ENCODE measurements at places on chromosomes 13 and 19. TPM values are rescaled to one million over a fixed set of nuclear protein-coding genes. Genes with fewer than 3 reads are reported as not detected.

DNA sequence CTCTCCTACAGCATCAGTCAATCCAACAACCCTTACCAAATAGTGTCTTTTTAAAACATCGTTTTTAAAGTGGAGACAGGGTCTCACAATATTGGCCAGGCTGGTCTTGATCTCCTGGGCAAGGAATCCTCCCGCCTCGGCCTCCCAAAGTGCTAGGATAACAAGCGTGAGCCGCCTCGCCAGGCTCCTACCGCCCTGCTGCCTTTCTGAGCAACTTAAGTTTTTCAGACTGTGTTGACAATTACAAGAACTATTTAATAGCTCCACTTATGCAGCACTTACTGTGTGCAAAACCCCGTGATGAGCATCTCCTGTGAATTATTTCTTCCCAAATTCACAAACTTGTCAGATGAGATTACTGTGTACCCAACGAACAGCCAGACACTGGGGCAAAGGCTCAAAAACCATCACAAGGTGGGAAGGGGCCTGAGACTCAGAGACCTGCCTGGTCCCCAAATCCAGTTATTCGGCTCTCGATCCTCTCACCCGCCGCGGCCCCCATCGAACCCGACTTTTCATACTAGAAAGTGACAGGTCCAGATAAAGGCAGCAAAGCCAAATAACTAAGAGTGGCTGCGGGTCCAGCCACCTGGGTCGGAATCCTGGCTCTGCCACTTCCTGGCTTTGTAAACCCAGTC, 581 bp downstream of the RPL18 start:
- DNase-seq = no peak

GRCh38 chr19:37989855-37990254, 82.8 kb downstream of the SIPA1L3 start:
- DNase-seq = no peak

- no peak for DNase-seq
Observed at GRCh38 chr19:42378225-42379215, 11.6 kb downstream of the CNFN start.

- no peak for DNase-seq
Observed at GRCh38 chr13:72556945-72557344, 170.5 kb downstream of the MZT1 start.

DNA sequence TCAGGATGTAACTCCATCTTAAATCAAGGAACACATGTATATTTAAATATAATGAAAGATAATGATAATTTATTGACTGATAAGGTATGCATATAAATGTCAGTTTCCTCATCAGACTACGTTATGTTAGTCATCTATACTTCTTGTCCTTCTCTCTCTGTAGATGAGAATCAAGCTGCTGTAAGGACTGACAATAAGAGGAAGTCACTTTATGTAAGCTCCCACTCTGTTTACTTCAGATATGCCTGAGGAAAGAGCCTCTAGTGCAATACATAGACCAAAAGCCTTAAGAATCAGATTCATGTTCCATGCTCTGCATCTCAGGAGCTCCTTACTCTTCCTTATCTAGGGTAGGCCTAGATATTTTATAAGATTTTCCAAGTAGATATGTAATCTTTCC, 9.6 kb upstream of the SLITRK6 start:
- DNase-seq = no peak

DNA sequence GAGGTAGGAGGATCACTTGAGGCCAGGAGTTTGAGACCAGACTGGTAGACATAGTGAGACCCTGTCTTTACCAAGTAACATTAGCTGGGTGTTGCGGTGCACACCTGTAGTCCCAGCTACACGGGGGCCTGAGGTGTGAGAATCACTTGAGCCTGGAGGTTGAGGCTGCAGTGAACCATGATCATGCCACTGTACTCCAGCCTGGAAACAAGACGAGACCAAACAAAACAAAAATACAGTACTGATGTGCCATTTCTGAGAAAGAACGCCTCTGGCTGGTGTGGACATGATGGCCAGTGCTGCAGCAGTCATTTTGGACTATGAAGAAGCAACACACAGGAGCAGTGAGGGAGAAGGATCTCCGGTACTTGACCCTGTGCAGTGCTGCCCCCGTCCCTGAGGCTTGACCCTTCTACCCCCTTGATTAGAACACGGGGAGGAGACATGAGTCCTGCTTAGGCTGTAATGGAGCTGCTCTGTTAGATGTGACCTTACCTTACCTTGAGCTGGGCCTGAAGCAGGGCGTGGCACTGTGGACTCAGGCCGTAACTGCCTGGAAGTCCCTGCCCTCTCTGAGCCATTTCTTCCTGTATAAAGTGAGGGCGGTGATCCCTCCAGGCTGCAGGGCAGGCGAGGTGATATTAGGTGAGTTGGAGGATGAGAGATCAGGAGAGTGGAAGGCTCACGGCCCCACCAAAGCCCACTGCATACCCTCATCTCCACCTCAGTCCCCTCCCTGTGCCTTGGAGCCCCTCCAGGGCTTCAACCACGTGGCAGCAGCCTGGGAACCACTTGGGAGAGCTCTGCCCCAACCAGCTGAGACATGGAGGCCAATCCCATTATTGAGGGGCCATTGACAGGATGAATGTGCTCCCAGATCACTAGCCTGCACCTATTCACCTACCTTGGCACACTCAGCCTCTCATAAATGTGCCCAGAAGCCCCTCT, 5.9 kb downstream of the RPL18A start:
- no peak for DNase-seq

DNA sequence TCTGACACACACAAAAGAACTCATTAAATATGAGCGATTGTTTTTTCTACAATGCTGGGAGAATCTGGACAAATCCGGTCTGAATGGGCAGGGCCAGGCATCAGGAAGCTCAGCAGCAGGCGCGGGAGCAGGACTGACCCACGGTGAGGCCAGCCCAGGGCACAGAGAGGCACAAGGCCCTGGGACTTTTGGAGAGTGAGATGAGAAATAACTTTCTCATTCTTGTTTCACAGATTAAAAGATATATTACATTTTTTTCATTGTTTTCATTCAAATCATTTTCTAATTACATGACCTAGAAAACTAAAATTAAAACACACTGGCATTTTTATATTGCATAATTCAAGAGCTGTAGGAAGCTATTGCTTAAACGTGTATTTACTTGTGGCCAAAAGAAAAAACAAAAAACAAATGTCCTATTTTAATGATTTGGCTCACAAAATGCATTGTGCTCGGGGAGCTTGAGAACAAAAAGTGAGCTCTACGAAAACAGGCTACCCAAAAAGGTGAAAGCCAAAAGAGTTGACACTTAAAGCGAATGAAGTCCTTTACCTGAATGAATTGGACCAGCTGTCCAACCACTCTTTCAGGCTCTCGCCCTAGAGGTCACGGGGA, 133.1 kb downstream of the TNFRSF19 start:
- DNase-seq = no peak

Gene NKPD1
- 0.80 TPM for total RNA-seq

- DNase-seq = no peak
Observed at GRCh38 chr13:19952850-19953249, 5.7 kb upstream of the ZMYM2 start.

Gene GJA3
- not detected for total RNA-seq

- no peak for DNase-seq
Observed at GRCh38 chr13:86838411-86839120, 832.6 kb upstream of the SLITRK5 start.

DNA sequence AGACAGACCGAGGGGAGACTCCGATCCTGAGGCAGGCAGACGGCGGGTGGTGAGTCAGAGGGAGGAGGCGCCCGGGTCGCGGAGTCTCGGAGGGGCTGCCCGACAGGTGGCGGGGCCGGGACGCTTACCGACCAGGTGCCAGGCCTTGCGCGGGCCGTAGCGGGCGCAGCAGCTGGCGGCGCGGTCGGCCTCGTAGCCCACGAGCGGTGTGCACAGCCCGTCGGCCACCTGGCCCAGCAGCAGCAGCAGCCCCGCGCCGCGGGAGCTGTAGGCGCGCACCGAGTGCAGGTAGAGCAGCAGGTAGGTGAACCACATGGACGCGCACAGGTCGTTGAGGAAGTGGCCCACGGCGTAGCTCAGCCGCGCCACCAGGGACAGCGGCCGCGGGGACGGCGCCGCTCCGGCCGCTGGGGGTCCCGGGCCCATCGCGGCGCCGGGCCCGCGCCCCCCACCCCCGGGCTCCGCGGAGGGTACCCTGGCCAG, 367 bp downstream of the MFSD12 start:
- DNase-seq = peak; percentile 53

DNA sequence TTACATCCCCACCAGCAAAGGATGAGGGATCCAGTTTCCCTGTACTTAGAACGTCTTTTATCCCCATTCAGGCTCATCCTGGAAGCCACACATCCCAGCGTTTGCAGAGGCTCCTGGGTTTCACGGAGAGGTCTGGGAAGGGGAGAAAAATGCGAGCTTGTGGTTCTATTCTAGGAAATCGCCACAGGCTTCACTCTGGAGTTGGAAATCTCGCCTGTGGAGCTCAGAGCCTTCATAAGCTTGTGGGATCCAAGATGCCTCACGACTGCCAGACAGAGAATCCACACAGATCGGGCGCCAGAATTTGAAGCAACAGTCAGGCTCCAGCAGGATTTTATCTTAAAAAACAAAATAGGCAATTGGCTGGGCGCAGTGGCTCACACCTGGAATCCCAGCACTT, 157.9 kb downstream of the PTPRS start:
- DNase-seq = no peak

Gene ZNF285
- total RNA-seq = 2.2 TPM

- DNase-seq = no peak
Observed at GRCh38 chr13:19632915-19633478, 462 bp upstream of the MPHOSPH8 start.

- DNase-seq = no peak
Observed at GRCh38 chr13:58097831-58098230, 466.3 kb downstream of the PCDH17 start.

Gene ICAM1
- total RNA-seq = 8.2 TPM

Data from CD4-positive, alpha-beta memory T cell (primary cell).